ENCODE measurements at places on chromosomes 4 and X.

- DNase-seq: no peak
Measured at GRCh38 chr4:62548108-62548524, 1348.0 kb downstream of the ADGRL3 start.

DNA sequence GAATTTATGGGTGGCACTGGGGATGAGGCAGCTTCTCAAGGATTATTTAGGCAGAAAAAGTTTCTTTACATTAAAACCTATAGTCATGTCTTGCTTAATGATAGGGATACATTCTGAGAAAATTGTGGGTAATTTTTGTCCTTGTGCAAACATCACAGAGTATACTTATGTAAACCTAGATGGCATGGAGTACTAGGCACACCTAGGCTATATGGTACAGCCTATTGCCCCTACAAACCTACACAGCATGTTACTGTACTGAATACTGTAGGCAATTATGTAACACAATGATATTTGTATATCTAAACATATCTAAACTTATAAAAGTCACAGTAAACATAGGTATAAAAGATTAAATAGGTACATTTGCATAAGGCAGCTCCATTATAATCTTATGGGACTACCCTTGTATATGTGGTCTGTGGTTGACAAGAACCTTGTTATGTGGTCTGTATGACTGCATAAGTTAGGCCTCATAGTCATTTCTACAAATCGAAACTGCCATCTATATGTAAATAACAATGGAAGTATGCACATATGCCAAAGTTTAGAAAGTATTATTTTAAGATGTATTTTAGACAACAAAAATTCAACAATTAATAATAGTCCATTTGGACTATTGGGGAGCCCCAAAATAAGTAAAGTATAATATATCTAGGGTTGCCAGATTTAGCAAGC lies 87.3 kb downstream of the CFAP299 start:
- no peak for DNase-seq

- no peak for DNase-seq
Measured at GRCh38 chr4:18209448-18209847, 187.9 kb upstream of the LCORL start.

GRCh38 chr4:94603170-94603747 lies 151.5 kb downstream of the PDLIM5 start:
- DNase-seq: no peak

- no peak for DNase-seq
Measured at GRCh38 chr4:73019462-73020047, 50.0 kb downstream of the COX18 start.

GRCh38 chr4:113088050-113088449 lies 38.6 kb downstream of the ANK2 start:
- DNase-seq: no peak

GRCh38 chrX:113929004-113929403 lies 654.9 kb upstream of the HTR2C start:
- DNase-seq: no peak

GRCh38 chr4:151158979-151159378 lies 59.6 kb downstream of the RPS3A start:
- DNase-seq: no peak

DNA sequence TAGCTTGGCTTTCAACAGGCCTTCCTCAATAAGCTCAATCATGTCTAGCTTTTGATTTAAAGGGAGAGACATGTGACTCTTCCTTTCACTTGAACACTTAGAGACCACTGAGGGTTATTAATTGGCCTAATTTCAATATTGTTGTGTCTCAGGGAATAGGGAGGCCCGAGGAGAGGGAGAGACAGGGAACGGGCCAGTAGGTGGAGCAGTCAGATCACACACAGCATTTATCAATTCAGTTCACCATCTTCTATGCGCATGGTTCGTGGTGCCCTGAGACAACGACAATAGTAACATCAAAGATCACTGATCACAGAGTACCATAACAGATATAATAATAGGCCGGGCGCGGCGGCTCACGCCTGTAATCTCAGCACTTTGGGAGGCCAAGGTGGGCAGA lies 17.8 kb downstream of the ZNF81 start:
- DNase-seq: no peak

DNA sequence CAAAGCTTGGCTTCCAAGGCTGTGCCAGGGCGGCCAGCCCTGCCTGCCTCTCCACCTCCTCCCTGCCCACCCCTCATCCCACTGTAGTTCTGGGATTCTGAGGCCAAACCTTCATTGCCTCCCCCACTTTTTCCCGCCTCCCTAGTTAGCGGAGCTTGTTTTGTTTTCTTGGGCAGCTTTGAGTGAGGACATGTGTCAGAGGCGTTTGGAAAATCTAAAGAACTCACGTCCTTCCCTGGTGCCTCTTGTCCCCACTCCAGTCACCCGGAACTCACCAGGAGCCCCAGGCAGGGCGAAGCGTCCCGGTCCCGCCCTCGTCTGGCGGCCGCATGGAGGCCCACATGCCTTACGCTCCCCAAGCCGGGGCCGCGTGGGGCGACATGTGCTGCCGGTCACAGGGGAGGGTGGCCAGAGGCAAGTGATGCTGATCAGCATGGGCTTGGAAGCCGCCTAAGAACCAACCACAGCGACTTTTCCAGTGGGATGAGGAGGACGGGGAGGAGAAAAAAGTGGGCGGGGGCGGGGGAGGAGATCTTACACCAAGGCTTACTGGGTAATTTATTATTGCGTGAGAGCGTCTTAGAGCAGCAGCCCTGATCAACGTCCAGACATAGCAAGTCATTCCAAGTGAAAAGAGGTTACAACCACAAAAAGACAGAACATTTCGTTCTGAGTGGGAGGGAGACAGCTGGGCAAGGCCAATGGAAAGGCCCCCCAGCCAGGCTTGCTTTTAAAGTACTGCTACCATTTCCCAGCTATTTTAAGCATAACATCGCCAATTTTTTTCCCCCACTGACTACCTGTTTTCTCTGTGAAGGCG lies 48.5 kb downstream of the PRPS1 start:
- peak; percentile 39 for DNase-seq

DNA sequence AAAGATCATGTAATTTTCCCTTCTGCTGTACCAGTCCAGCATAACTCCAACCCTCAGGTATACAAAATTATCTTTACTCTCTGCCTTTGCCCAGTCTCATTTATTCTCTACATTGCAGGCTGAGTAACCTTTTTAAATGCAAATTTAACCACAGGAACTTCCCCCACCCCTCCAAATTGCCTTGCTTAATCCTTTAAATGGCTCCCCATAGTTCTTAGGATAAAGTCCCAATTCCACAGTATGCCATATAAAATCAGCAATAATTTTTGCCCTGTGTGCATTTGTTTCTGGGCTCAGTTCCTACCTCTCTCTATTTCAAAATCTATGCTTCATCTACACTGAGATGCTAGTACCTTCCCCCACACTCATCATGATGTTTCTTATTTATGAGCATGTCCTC lies 879.7 kb downstream of the RPA4 start:
- DNase-seq: no peak

- no peak for DNase-seq
Measured at GRCh38 chr4:28755081-28755480, 1894.4 kb downstream of the STIM2 start.

- no peak for DNase-seq
Measured at GRCh38 chr4:100540131-100540530, 22.3 kb upstream of the EMCN start.

- no peak for DNase-seq
Measured at GRCh38 chrX:55981603-55982002, 250.6 kb upstream of the KLF8 start.

All from stimulated activated CD4-positive, alpha-beta T cell treated with anti-CD3 and anti-CD28 coated beads, Interleukin-12 subunit alpha, Interleukin-12 subunit beta, amount 100 ng/mL, for 24 hours (primary cell).